Heart left ventricle (tissue), 16 donors: ENCODE measurements at places on chromosomes 11 and 22. TPM values are rescaled to one million over a fixed set of nuclear protein-coding genes. Genes with fewer than 3 reads are reported as not detected.

Gene TEX54
- not detected for total RNA-seq

Gene LMNTD2
- total RNA-seq: not detected

Gene BARX2
- total RNA-seq: not detected

Gene PHRF1
- 21.3 TPM for total RNA-seq

Gene OR9G4
- not detected for total RNA-seq

DNA sequence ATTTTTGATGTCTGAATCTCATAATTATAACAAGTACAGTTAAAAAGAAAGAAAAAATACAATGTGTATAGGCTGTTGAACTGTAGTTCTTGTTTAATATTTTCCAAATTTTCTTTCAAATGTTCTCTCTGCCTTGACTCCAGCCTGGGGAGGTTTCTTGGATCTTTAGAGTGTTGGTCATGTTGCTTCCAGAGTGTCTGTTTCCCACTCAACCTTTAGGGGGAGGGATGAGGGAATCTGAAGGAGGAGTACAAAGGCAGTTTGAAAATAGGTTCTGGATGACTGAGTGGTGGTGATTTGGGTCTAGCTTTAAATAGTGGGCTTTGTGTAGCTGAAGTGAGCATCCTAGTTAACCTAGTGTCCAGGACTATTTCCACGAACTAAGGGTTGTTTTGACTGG lies 2.0 kb downstream of the CTNND1 start:
- H3K4me1 ChIP-seq: peaks cover 56% of the 10 kb centered on the region
- H3K27ac ChIP-seq: peak overlapping the region; percentile 96
- DNase-seq: no peak
- H3K27me3 ChIP-seq: no peaks in the 10 kb centered on the region

- H3K27me3 ChIP-seq: no peaks in the 10 kb centered on the region
- no peak for DNase-seq
- H3K4me1 ChIP-seq: peaks cover 6% of the 10 kb centered on the region
- H3K4me3 ChIP-seq: no peak overlapping the region
- H3K27ac ChIP-seq: no peak overlapping the region
Measured at GRCh38 chr11:117663821-117664220, 133.2 kb downstream of the DSCAML1 start.

- no peaks in the 10 kb centered on the region for H3K27me3 ChIP-seq
- H3K4me1 ChIP-seq: no peaks in the 10 kb centered on the region
- no peak overlapping the region for H3K27ac ChIP-seq
- H3K36me3 ChIP-seq: no peaks in the 10 kb centered on the region
- H3K4me3 ChIP-seq: no peak overlapping the region
Measured at GRCh38 chr11:75394085-75394840, 5.1 kb upstream of the RPS3 start.

- no peak for DNase-seq
- no peak overlapping the region for H3K4me3 ChIP-seq
- no peaks in the 10 kb centered on the region for H3K4me1 ChIP-seq
- H3K36me3 ChIP-seq: no peaks in the 10 kb centered on the region
Measured at GRCh38 chr11:91786097-91786496, 438.5 kb upstream of the FAT3 start.

- H3K27ac ChIP-seq: no peak overlapping the region
- no peak overlapping the region for H3K4me3 ChIP-seq
- no peaks in the 10 kb centered on the region for H3K36me3 ChIP-seq
- no peaks in the 10 kb centered on the region for H3K27me3 ChIP-seq
Measured at GRCh38 chr11:115618428-115618827, 114.2 kb upstream of the CADM1 start.

DNA sequence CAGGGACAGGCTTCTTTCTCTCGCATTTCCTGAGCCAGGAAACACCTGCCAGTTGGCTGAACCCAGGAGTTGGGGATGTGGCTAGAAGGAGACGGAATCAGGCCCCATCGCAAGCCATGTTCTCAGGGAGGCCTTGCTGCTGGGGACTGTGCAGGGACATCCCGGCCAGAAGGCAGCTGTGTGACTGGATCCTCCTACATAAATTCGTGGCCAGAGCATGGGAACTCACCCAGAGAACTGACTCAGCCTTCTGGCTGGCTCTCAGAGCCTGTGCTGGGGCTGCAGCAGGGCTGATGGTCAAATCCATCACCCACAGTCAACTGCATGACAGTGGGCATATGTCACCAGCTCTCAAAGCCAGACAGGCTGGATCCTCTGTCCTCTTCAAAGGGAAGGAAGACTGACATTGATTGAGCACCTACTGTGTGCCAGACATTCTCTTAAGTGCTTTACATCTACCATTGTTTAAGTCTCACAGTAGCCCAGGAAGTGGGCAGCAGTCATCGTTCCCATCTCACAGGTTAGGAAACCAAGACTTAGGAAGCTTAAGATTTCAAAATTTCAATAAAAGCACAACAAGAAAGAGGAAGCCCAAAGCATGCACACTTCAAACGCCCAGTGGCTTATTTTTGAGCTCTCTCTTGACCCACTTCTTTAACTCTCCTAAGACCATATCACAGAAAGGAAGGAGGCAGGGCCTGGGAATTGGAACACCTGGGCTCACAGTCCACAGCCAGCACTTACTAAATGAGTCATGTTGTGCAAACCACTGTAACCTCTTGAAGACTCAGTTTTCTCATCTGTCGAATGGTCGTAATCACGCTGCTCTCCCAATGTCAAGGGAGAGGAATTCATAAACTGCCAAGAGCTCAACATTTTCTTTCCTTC lies 30.9 kb upstream of the CACNG2 start:
- no peak for DNase-seq
- H3K4me1 ChIP-seq: no peaks in the 10 kb centered on the region
- peaks cover 2% of the 10 kb centered on the region for H3K27me3 ChIP-seq
- H3K27ac ChIP-seq: no peak overlapping the region

GRCh38 chr22:38864361-38865191 lies 7.4 kb downstream of the CBX6 start:
- H3K4me1 ChIP-seq: peaks cover 69% of the 10 kb centered on the region
- peaks cover 21% of the 10 kb centered on the region for H3K36me3 ChIP-seq
- peak overlapping the region; percentile 23 for H3K4me3 ChIP-seq
- peak; percentile 77 for DNase-seq
- no peaks in the 10 kb centered on the region for H3K27me3 ChIP-seq

GRCh38 chr11:47565340-47566148 lies at the start of gene PTPMT1:
PTPMT1 (plus strand) TSS chr11:47565599; CDS start chr11:47565623, 24 bp downstream.
- DNase-seq: peak; percentile 83
- H3K27ac ChIP-seq: peak within 1 kb of the TSS; percentile 86
- H3K4me3 ChIP-seq: peak within 1 kb of the TSS; percentile 94
- H3K4me1 ChIP-seq: peaks cover 3% of the 10 kb centered on the region
- no peaks in the 10 kb centered on the region for H3K27me3 ChIP-seq

- H3K27ac ChIP-seq: no peak overlapping the region
- no peaks in the 10 kb centered on the region for H3K27me3 ChIP-seq
- H3K36me3 ChIP-seq: peaks cover 60% of the 10 kb centered on the region
- H3K4me1 ChIP-seq: no peaks in the 10 kb centered on the region
- no peak for DNase-seq
- no peak overlapping the region for H3K4me3 ChIP-seq
Measured at GRCh38 chr11:107549253-107549953, 16.1 kb downstream of the ALKBH8 start.

- H3K4me3 ChIP-seq: no peak overlapping the region
- H3K27me3 ChIP-seq: no peaks in the 10 kb centered on the region
- no peaks in the 10 kb centered on the region for H3K36me3 ChIP-seq
- H3K27ac ChIP-seq: no peak overlapping the region
Measured at GRCh38 chr11:93908689-93909088, 58.3 kb upstream of the VSTM5 start.

DNA sequence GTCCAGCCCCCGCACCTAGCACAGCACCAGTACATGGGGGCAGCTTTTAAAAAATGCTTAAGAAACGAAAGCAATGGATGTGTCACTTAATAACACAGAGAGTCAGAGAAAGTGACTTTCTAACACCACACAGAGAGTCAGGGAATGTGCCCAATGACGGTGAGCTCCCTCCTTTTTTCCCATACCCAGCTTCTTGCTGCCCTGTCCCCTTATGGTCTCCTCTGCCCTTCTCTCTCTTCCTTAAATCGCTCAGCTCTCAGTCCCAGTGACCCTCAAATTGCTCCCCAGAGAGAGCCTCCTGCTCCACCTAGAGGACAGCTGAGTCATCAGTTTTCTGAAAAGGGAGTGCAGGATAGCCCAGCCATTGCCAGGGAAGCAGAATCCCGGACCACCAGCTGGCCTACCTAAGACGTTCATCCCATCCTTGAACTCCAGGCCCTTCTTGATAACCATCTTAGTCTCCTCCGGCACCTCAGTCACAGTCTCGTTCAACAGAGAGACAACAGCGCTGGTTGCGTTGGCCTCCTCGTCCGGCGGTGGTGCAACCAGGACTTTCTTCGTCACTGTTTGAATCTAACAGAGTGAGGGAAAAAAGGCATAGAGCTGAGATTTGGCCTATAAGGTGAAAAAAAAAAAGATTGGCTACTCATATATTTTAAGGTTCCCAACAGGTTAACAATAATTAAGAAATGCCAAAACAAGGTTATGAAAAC lies 113.5 kb downstream of the SLC1A2 start:
- peak overlapping the region; percentile 95 for H3K27ac ChIP-seq
- no peak overlapping the region for H3K4me3 ChIP-seq
- no peaks in the 10 kb centered on the region for H3K36me3 ChIP-seq

GRCh38 chr11:43504316-43504950 lies 145.7 kb downstream of the TTC17 start:
- no peak overlapping the region for H3K4me3 ChIP-seq
- no peak overlapping the region for H3K27ac ChIP-seq
- H3K36me3 ChIP-seq: no peaks in the 10 kb centered on the region
